ENCODE measurements at places on chromosomes 13 and 19.

DNA sequence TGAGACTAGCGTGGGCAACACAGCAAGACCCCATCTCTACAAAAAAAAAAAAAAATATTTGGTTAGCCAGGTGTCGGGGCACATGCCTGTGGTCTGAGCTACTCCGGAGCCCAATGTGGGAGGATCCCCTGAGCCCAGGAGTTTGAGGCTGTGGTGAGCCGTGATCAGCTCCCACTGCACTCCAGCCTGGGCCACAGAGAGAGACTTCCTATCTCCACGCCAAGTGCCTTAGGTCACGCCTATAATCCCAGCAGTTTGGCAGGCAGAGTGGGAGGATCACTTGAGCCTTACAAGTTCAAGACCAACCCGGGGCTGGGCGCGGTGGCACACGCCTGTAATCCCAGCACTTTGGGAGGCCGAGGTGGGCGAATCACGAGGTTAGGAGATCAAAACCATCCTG is 8.7 kb upstream of the ADAT3 start:
- DNase-seq: no peak

DNA sequence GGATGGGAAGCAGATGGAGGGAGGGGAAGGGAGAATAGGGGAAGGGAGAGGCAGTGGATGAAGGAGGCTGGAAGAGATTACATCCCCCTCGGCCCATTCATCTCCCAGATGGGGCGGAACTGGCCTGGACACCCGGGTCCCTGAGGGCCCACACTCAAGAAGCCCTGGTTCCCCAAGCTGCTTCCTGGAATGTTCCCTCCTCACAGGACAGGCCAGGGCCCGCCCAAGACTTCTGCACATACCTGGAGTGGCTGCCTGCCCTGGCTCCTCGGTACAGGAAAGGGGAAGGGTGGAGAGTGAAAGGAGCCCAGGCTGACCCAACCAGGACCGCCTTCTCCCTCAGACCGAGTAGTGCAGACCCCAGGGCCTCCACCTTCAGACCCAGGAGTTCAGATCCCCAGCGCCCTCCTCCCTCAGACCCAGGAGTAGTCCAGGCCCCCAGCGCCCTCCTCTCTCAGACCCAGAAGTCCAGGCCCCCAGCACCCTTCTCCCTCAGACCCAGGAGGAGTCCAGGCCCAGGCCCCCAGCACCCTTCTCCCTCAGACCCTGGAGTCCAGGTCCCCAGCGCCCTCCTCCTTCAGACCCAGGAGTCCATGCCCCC is 489 bp downstream of the NTF4 start:
- DNase-seq: no peak

DNA sequence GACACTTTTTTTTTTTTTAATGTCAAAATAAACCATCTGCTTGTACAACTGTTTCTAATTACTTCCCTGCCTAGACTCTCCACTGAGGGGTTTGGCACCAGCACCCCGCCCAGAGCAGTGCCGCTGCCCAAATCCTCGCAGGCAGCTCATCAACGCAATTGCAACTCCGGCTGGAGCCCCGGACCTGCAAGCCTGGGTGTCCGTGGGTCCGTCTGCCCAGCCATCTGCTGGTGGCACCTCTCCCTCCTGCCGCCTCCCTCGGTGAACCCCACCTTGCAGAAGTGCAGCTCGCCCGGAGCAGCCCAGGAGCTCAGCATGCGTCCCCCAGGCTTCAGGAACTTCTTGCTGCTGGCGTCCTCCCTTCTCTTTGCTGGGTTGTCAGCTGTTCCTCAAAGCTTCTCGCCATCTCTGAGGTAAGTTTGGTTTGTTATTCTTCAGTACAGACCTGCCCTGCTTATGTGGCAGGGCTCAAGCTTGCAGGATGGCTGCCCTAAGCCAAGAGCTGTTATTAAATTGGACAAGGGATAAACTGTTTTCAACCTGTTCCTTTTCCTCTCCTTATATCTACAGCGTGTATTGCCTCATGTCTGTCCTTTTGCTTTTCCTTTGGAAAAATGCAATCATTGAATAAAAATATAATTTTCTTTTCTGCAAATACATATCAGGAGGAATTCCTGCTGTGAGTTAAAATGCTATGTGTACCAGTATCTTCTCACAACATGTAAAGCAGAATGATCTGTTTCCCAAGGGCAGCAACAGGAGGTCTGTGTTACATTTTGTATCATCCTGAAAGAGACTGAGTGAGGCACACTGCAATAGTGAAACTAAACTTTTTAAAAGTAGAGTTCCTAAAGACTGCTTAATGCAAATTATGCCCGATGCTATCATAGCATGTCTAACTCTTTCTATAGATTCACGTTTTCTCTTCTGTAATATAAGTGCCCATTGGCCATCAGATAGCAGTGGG is at the start of gene ITGBL1:
TSS of gene ITGBL1 (plus strand) at position 157 of the 967 bp plus-strand sequence. CDS start at position 316, 159 bp downstream.
- no peak for DNase-seq

DNA sequence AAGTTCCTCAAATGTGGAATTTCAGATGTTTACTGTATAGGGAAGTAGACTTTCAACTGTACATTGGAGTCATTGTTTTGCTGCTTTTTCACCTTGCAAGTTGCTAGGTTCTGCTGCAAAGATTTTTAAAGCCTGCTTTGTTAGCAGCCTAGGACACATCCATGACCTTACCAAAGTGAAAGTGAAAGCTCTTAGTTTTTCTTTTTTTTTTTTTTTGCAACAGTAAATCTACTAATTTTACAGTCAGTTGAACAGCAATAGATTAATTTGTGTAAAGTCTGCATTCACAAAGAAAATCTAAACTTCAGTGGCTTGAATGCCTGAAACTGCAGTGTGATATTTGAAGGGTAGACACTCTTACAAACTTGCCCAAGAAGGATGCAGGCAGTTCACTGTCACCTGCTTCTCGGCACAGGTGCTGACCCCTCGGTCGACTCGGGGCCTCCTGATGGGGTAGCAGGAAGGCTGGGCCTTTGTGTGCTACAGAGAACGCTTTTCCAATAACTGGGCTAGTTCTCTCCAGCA is 5.0 kb upstream of the MTIF3 start:
- DNase-seq: no peak

GRCh38 chr13:27040826-27041108 is 130.8 kb downstream of the USP12 start:
- no peak for DNase-seq

DNA sequence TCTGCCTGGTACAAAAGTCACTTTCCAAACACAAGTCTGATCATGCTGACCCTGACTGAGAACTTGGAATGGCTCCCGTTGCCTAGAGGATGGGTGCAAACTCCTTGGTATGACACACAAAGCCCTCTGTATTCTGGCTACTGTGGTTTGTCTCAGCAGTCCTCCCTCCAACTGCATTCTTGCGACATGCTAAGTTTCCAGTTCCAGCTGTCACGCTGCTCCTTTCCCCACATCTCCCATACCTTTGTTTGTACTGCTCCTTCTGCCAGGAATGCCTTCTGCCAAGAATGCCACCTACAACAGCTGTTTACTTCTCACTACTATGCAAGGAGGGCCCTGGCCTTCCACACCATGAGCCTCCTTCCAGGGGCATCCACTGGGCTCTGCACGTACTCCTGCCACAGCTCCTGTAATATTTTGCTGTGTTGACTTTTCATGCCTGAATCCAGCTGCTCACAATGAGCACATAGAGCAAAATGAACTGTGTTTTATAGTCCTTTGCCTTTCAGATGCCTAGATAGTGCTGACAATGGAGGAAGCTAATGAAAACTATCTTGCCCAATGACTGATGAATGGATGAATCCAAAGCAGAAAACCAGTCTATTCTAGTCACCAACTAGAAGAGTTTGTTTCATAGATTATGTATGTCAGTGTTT is 543.7 kb downstream of the EFNB2 start:
- no peak for DNase-seq

- no peak for DNase-seq
These were observed 514 bp downstream of the CEACAM3 start for GRCh38 chr19:41796901-41797300.

DNA sequence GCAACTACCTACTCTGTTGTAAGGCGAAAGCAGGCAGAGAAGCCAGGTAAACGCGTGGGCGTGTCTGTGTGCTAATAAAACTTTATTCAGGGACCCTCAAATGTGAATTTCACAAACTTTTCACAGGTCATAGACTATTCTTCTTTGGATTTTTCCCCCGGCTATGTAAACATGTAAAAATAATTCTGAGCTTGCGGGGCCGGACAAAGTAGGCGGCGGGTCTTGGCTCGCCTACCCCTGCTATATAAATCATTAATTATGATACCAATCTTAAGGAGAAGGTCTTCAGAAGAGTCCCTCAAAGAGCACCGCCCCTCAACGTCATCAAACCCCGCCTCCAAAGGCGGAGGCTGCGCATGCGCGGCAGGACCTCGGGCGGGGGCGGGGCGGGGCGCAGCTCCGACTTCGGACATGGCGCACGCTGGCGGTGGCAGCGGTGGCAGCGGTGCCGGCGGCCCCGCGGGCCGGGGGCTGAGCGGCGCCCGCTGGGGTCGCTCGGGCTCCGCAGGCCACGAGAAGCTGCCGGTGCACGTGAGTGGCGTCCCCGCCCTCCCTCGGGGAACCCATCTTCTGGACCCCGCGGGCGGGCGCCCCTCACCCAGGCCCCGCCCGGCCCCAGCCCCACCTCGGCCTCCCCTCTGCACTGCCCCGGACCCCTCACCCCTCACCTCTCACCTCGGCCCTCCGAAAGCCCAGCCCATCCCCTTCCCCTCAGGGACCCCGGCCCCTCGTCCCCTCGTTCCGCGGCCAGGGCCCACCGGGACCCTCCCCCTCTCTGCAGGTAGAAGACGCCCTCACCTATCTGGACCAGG is at the start of gene SIN3B:
TSS of gene SIN3B (plus strand) at position 389 of the 812 bp plus-strand sequence. CDS start at position 412, 23 bp downstream.
- peak; percentile 69 for DNase-seq

- no peak for DNase-seq
These were observed 214.1 kb upstream of the UFM1 start for GRCh38 chr13:38135592-38135991.

GRCh38 chr13:47553329-47553977 is 447.6 kb downstream of the SUCLA2 start:
- no peak for DNase-seq

DNA sequence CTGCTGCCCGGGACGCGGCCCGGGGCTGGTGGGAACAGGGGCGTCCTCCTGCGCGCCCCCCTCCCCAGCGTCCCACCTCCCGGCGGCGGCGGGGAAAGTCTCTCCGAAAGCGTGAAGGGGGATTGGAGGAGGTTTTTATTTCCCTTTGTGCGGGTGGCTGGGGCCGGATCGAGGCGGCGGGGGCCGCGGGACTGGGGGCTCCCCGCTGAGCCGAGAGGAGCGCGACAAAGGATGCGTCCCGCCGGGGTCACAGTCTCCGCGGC is 132 bp downstream of the SHD start:
- no peak for DNase-seq

- DNase-seq: no peak
These were observed 21.3 kb upstream of the UQCR11 start for GRCh38 chr19:1626417-1627010.

DNA sequence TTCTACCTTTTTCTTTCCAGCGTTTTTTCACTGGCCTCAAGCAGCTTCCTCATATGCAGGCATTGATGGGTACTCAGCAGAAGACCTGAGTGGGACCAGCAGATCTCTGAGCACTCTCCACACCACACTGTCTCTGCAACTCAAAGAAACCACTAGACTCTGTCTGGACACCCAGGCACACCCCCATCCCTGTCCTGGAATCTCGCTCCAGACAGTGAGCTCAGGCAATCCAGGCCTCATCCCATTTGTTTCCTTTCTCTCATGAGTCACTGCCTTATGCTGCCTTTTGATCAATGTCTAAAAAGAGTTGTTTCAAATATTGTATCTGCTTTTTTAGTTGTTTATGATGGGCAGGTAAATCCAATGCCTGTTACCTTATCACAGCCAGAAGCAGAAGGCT is 19.7 kb upstream of the POP4 start:
- DNase-seq: no peak

DNA sequence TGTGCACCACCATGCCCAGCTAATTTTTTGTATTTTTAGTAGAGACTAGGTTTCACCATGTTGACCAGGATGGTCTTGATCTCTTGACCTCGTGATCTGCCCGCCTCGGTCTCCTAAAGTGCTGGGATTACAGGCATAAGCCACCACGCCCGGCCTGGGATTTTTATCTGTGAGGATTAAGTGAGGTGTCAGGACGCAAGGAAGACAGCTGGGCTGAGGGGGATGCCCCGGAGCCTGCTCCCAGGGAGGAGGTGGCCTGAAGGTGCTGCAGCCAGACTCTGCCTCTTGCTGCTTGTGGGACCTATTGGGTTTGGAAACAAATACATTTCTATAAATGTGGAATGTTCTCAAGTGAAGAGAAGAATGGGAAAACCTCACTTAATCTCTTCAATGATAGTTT is 131.6 kb downstream of the OLFM4 start:
- no peak for DNase-seq

- no peak for DNase-seq
These were observed 5.4 kb downstream of the KCTD4 start for GRCh38 chr13:45195421-45195820.

GRCh38 chr13:68047889-68048288 is 817.8 kb upstream of the PCDH9 start:
- no peak for DNase-seq

GRCh38 chr13:113783200-113783881 is 24.3 kb downstream of the TMEM255B start:
- no peak for DNase-seq

GRCh38 chr13:38053896-38054295 is 184.3 kb upstream of the TRPC4 start:
- DNase-seq: no peak

GRCh38 chr19:4061178-4061682 is 5.5 kb downstream of the ZBTB7A start:
- DNase-seq: no peak

- no peak for DNase-seq
These were observed 222.8 kb downstream of the LIG4 start for GRCh38 chr13:107992542-107992941.

- no peak for DNase-seq
These were observed 188.0 kb downstream of the RGCC start for GRCh38 chr13:41645331-41645730.

GRCh38 chr19:30150626-30151025 is 208.6 kb downstream of the URI1 start:
- DNase-seq: no peak

- no peak for DNase-seq
These were observed 204.0 kb upstream of the GPR12 start for GRCh38 chr13:26964278-26965250.

DNA sequence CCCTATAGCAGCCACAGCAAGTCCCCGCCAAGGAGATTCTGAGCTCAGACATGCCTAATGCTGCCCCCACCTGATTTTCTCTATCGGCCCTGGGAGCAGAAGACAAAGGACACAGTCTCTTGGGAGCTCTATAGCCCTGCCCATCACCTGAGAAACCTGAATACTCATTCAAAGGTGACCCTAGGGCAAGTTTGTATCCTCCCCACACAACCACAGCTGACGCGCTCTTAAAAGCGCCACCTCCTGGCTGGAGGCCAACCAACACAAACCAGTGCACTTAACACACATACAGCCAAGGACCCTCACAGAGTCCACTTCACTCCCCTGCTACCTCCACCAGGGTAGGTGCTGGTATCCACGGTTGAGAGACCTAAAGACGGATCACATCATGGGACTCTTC is 8.8 kb upstream of the IGFL4 start:
- no peak for DNase-seq

GRCh38 chr13:105509981-105510762 is 1025.3 kb downstream of the EFNB2 start:
- no peak for DNase-seq
